ENCODE measurements at places on chromosomes 12 and 14.

- no peak for DNase-seq
Measured at GRCh38 chr12:48958049-48958388, 732 bp upstream of the ARF3 start.

GRCh38 chr12:111685322-111685810 lies 390 bp downstream of the BRAP start:
- no peak for DNase-seq

GRCh38 chr14:31320216-31320615 lies 100.1 kb downstream of the HEATR5A start:
- DNase-seq = no peak

DNA sequence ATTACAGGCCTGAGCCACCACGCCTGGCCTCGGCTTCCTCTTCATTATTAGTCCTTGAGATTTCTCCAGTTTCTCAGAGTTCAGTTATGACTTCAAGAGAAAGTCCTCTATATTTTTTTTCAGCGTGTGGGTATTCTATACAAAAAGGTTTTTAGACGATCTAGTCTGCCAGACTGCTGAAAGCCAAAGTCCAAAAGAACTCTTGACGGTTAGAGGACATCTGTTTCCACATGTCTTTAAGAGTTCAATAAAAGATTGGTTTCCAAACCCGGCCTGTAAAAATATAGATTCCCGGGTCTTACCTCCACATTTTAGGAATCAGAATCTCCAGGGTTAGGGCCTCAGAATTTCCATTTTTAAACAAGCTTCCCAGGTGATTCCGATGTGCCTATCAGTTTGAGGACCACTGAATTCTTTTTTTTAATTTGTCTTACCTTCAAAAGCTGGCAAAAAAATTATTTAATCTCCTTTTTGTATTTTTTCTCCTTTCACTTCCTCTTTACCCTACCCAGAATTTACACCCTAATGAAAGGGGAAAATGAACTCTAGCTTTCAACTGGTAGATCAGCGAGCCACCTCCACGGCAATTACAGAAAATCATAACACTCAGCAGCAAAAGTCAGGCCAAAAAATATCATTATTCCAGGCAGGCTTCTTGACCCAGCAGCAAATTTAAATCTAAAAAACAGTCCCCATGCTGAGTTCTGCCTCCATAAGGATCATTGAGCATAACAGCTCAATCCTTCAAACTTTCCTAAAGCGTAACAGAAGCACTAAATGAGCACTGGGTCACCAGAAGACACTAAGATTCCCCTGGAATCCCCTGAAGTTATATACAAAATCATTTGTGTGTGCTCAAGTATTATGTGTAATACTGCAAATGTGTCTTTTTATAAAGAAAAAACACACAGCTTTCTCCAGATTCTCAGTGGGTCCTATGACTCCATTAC lies 8.7 kb downstream of the NT5DC3 start:
- no peak for DNase-seq

DNA sequence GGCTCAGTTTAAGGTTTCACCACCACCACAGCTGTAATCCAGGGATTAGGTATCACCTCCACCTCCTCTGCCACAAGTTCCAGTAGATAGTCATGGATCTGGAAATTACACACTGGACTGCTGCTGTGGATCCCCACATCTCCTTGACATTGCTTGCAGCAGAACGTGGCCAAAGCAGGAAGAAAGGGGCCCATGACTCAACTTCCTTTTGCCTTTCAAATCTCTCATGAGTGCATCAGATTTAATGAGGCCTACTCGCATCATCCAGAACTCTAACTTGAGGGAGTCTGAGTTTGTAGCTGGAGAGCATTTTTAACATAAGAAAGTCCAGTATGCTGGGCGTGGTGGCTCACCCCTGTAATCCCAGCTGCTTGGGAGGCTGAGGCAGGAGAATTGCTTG lies 29.2 kb upstream of the TMED10 start:
- DNase-seq = no peak

- peak; percentile 28 for DNase-seq
Measured at GRCh38 chr14:98957211-98958047, 314.6 kb downstream of the BCL11B start.

- DNase-seq = no peak
Measured at GRCh38 chr12:4978737-4979136, 64.9 kb upstream of the KCNA5 start.

GRCh38 chr14:33634631-33635030 lies 316.2 kb downstream of the EGLN3 start:
- DNase-seq = no peak

- DNase-seq = no peak
Measured at GRCh38 chr14:92122351-92122677, 545 bp downstream of the CPSF2 start.

DNA sequence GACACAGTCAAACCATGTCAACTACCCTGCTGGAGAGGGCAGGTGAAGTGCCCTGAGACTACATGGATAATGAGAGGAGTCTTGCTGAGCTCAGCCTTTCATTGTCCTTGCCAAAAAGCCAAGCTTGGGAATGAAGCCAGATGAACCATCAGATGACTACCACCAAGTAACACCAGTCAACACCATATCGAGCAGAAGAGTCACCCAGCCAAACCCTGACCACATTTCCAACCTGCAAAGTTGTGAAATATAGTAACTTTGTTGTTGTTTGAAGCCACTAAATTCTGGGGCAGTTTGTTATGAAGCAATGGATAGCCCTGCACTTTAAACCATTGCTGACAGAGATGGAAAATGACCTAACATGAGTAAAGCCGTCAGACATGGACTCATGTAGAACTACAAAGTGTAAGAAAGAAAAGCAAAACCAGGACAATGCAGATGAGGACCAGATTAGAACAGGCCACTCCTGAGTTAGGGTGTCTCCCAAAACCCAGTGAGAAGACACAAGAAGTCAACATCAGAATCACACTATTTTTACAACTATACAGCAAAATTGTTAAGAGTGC lies 12.5 kb upstream of the CRADD start:
- DNase-seq = no peak

Data from liver (tissue), 10 donors.